ENCODE measurements at places on chromosomes 4 and X.

DNA sequence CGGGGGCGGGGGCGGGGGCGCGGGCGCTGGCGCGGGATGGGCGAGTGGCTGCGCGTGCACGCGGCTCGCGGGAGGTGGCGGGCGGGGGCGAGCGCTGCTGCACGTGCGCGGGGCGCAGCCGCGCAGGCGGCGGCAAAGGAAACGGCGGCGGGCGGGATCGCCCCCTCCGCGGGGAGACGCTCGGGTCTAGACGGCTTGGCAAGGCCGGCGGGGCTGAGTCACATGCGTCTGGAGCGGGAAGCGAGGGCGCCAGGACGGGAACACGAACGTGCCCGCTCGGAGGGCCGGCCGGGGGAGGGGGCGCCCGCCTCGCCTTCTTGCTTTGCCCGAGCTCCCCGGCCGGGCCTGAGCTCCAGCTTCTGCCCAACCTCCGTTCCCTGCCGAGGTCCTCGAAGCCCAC, 4.3 kb upstream of the HAUS7 start:
- DNase-seq = peak; percentile 50

DNA sequence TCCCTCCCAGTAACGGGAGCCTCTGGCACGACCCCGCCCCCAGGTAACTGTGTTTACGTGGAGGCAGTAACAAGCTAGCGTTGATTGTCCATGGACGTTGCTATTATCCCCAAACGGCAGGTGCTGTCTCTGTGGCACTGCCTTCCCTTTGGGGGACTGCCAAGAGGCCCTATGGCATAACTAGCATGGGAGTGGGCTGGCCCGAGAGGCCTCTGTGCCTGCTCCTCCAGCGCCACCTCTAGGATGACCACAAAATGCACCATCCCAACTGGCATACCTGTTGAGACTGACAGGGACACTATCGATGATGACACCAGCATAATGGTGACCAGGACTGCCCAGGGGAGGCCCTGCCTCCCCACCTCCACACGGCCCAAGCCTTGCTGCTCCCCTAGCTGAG, 1.5 kb downstream of the SRPK3 start:
- no peak for DNase-seq

- peak; percentile 54 for DNase-seq
Observed at GRCh38 chrX:17425551-17425950, 50.6 kb downstream of the NHS start.

GRCh38 chrX:153829549-153829798, 870 bp downstream of the PDZD4 start:
- no peak for DNase-seq

DNA sequence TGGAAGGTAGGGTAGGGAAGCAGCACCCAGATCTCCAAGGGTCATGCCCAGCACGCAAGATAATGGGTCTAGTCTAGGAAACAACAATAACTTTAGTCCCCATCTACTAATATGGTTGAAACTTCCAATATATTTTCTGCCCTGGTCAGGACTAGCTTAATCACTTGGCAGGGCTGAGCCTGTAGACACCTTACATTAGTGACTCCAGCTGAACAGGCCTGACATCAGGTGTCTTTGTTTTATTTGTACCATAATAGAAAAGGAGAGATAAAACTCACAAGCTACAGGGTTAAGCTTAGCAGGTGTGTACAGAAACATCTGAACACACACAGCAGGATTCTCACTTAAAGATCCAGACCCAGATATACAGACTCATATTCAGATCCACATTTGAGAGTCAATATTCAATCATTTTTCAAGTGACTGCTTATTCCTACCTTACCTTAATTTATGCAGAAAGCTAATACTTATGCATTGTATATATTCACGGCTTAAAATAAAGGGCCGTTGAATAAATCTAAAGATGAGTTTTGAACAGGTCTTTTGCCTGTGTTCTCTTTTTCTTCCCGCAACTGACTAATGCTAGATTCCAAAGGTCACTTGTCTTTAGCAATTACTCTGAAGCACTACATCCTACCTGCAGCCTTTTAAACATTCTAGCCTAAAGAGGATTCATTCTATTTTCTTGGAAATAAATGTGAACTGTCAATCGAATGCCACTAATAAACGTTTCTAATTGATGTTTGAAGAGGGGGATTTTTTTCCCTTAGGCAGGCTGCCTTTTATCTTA, 745.3 kb downstream of the RPA4 start:
- no peak for DNase-seq

DNA sequence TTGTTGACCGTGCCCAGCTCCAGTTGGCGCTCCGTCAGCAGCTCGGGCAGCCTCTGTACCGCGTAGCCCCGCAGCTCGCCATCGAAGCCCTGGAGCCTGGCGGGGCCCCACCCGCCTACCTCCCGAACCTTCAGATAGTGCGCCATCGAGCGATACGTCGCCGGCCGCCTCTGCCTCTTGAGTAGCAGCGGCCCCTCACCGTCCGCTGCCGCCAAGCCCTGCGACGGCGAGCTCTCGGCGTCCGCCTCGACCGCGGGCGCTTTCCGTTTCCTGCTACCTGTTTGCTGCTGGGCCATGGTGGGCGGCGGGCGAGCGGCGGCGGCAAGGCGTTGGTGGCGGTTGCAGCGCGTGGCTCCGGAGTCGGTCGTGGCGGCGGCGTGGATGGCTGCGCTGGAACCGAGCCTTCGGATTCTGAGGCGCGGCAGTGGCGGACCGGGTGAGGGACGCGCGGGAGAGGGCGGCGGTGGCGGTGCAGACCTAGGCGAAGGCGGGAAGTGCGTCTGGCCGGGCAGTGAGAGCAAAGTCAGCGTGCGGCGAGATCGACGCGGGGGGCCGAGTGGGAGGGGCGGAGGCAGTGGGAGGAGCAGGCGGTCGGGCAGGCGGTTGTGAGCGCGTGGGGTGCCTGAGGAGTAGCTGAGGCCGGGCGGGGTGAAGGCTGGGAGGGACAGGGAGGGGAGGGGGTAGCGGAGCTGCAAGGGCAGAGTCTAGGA, at the start of gene DCAF12L1:
Gene DCAF12L1, minus strand, starts transcription at position 502 of the 710 bp plus-strand sequence. Its CDS starts 206 bp downstream, at position 296.
- DNase-seq = no peak

DNA sequence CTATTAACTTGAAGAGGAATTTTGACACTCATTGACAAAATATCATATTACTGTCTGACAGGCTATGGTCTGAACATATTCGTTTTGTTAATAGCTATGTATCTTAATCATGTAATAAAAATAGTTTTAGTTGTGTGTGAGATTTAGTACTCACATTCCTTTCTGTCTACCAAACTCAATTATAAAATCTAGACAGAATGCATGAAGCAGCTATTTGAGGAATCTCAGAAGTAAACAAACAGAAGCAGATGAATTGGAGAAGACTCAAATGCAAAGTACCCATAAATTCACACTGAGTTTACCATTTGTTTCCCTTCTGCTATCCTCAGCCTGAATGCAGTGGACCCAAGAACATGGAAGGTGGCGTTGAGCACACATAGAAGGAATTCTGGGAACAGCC, 841.6 kb upstream of the AADAT start:
- DNase-seq = no peak

- peak; percentile 53 for DNase-seq
Observed at GRCh38 chr4:152045807-152046571, 285.2 kb upstream of the GATB start.

GRCh38 chr4:100722866-100723459, 205.1 kb upstream of the EMCN start:
- DNase-seq = no peak

DNA sequence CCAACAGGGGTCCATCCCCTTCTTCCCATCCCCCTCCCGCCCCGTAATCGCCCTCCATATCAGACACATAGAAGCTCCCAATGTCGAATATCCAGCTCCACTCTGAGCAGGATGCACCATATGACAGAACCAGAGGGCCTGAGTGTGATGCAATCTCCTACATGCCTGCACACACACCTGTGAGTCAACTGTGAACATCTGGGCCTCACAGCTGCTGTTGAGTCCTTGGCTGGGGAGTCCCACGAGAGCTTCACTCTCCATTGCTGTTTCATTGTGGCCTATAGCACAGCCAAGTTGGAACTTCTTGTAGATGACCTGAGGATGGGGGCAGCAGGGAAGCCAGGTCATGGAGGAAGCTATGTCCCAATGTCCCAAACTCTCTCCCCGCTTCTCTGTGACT, 8.2 kb downstream of the SLC38A5 start:
- DNase-seq = no peak

GRCh38 chr4:2172161-2172560, 69.8 kb downstream of the HAUS3 start:
- no peak for DNase-seq

- no peak for DNase-seq
Observed at GRCh38 chrX:82658492-82658891, 849.6 kb upstream of the POU3F4 start.

GRCh38 chrX:98939456-98939855, 1470.6 kb downstream of the PCDH19 start:
- no peak for DNase-seq

DNA sequence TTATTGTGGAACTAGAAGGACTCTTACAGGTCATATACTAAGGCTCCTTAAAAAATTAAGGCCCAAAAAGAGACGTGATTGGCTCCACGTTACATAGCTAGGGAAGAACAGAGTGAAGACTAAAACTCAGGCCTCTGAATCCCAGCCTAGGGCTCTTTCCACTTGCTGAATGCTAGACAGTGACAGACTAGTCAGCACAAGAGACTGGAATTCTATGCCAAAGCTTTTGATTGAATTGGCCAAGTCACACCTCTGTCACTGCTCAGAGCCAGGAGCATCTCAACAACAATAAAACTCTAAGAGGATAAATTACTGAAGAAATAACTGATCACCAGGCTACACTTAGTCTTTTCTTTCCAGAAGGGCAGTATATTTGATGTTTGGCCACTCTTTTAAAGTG, 16.8 kb downstream of the DCX start:
- no peak for DNase-seq

- DNase-seq = no peak
Observed at GRCh38 chr4:110630688-110631402, 8.0 kb upstream of the PITX2 start.

DNA sequence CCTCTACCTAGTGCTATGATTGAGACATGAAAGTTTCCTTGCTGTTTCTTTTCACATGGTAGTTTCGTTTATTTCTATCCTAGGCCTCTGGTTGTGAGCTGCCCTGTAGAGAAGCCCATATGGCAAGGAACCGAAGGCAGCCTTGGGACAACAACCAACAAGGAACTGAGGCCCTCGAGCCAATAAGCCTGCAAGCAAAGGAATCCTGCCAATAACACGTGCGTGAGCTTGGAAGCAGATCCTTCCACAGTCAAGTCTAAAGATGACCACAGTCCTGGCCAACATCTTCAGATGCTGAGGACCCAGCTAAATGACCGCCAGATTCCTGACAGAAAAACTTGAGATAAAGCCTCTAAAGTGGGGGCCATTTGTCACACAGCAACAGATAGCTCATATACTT, 100.4 kb upstream of the FAM9B start:
- DNase-seq = no peak

DNA sequence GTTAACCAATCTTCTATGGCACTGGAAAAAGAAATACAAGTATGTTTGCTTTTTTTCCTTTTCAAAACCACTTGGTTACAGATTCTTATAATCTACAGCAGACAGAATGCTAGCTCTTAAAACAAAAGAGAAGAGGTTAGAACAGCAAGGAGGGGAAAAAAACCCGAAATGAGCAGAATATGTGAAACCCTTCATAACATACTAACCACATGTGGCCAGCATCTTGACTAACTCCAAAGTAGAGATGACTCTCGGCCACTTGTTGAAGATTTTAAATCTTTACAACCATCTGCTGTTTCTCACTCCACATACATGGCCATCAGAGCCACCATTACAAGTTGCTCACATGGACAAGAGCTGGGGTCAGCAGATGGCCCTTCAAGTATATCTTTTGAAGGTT, 100.3 kb downstream of the PAPSS1 start:
- no peak for DNase-seq

GRCh38 chr4:72507167-72507566, 61.9 kb downstream of the ADAMTS3 start:
- DNase-seq = no peak

DNA sequence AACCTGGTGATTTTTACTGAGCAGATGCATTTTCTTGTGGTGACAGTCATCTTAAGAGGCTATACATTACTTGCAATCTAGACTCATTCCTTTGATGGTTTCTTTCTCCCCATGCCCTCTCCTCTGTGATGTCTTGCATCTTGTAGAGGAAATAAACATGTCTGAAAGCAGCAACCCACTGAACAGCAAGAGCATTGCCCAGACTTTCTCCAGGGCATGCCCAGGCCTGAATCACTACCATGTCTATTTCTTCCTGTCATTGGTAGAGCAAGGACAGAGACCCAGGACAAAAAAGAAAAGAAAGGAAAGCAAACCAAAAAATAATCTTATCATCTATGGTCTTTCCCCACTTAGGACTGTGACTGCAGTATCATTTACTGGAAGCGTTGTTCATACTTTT, 326.1 kb downstream of the HNRNPD start:
- no peak for DNase-seq

- DNase-seq = no peak
Observed at GRCh38 chr4:89639395-89639794, 197.6 kb downstream of the SNCA start.

GRCh38 chrX:37714479-37714878, 28.9 kb downstream of the XK start:
- DNase-seq = no peak

DNA sequence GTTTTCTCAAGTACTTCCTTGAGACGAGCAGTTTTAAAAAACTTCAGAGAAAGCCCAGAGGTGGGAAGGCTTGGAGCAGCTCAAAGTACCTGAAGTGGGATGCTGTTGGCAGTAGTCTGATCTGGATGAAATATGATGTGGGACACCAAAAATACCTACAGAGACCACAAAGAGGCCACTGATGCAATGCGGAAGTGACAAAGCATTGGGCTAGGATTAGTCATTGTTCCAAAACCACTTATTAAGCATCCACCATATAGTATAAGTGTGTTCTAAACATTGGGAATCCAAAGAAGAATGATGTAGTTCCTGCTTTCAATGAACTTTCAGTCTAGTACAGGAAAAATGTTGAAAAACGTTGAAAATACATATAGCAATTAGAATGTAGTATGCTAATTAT, 386.1 kb upstream of the CNKSR2 start:
- peak; percentile 70 for DNase-seq

DNA sequence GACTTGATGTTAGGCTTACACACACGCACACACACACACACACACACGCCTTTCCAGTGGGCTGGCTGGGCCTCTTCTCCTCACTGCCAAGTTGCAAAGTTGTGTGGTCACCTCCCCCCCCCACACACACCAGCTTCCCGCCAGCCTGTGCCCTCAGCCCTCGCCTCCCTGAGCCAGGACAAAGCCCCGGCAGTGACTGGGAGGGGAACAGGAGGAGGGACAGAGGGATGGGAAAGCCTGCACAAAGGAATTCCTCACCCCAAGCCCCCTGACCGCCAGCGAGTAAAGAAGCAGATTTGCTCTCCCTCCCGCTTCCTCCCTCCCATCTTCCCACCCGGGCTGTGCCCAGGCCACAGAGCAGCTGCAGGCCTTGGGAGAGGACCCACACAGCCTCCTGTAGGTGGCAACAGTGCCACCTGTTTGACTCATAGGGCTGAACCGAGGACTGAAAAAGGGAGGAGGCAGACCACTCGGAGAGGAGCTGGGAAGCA, at the start of gene GDPD2:
Gene GDPD2, plus strand, starts transcription at position 464 of the 491 bp plus-strand sequence. CDS start 1,671 bp downstream, outside the sequence.
- DNase-seq = peak; percentile 38

GRCh38 chr4:54742636-54743399, 85.1 kb downstream of the KIT start:
- DNase-seq = no peak

GRCh38 chr4:46554760-46555465, 165.0 kb upstream of the GABRA2 start:
- DNase-seq = no peak

GRCh38 chr4:14545163-14545562, 457.1 kb upstream of the CPEB2 start:
- no peak for DNase-seq

Measured in astrocyte (in vitro differentiated cells and primary cell).